AG04449 (cell line): ENCODE measurements at places on chromosomes 5 and 9.

GRCh38 chr9:103837940-103838339 is 256.2 kb upstream of the SMC2 start:
- DNase-seq, result no peak

DNA sequence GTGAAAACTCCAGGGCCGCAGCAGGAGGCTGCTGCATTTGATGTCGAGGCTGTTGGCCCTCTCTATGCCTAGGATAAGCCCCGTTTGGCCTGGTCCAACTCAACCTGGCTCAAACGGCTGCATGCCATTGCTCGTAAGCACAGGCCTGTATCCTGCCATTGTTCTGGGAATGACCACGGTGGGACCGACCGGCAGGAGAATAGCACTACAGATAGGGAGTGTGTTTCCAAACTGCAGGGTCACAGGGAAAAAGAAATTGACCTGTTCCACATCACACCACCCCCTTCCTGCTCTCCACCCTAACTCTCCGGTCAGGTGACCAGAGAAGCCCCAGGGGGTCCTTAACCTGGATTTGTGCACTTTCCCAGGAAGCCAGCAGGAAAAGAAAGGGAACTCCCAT is 278.7 kb upstream of the KLF4 start:
- DNase-seq, result no peak

- no peak for DNase-seq
Observed at GRCh38 chr9:129094387-129095169, 13.7 kb downstream of the DOLPP1 start.

- no peak for DNase-seq
Observed at GRCh38 chr5:158877706-158878105, 222.0 kb downstream of the EBF1 start.

DNA sequence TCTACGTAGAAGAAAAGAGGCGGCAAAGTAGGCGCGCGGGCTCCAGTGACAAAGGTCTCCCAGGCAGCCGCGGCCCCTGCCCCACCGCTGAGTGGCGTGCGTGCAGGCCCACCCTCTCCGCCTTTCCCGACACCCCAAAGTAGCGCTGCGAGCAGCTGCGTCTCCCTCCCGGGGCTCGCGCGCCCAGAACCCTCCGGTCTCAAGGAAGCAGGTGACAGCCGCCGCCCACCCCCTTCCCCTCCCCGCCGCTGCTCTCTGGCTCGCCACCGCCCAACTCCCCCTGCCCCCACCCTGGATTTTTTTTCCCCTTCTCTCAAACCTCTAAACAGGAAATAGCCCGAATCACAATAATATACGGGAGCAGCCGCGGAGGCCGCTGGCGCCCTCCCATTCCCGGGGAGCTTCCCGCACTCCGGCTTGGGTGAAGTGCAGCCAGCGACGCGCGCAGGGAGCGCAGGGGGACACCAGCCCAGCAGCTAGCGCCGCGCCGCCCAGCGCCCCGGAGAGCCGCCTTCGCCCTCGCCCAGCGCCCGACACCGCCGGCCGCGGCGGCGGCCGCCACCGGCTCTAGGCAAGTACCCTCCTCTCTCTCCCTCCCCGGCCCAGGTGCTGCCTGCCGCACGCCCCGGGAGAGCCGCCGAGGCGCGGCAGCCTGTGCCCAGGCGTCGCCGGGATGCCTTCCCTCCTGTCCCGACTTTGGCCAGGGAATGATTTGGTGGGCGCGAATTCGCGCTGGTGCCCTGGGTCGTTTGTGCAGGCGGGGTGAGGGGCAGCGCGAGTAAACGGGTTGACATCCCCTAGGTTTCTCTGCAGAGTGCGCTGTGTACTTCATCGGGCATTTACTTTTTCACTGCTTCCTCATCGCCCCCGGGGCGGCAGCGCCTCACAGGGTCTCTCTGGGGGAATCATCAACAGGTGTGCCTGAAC is 52.7 kb upstream of the TJP2 start:
- DNase-seq, result no peak

- DNase-seq, result no peak
Observed at GRCh38 chr5:27497491-27497890, 459.1 kb upstream of the CDH9 start.

- DNase-seq, result no peak
Observed at GRCh38 chr5:171433982-171434676, 14.7 kb downstream of the FGF18 start.

- DNase-seq, result no peak
Observed at GRCh38 chr9:113465599-113466140, 2.1 kb downstream of the RGS3 start.

DNA sequence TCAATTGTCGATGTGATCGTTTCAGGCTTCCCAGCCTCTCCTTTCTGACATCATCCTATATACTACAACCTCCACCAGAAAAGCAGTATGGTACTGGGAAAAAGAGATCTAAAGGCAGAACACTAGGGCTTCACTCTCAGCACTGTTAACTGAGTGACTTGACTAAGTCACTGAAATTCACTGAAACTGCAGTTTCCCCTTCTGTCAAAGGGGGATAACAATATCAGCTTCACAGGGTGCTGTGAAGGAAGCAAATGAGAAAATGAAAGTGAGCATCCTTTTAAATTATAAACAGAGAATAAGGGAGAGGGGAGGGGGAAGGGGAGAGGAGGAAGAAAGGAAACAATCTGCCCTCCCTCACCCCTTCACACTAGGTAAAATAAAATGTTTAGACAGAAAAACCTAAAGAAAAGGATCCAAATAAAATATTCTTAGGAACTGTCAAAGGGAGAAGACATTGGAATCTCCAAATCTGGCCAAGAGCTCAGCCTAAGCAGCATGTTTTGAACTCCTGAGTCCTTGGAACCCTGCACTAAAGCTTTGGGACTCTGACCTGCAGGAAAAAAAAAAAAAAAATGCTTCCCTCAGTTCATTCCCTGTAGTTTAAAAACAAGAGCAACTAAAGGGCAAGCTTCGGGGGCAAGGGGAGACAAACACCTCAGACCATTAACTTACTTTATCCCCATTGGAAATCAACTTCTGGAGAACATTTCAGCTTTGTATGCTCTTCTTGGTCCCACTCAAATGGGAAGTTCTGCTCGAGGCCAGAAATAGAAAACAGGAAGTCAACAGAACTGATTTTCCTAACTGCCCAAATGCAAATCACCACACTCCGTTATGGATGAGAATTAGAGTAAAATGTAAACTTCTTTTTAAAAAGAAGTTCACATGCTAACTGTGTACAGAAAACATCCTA is 178.3 kb downstream of the DEPDC1B start:
- no peak for DNase-seq

GRCh38 chr5:131297886-131298285 is 34.0 kb downstream of the CDC42SE2 start:
- no peak for DNase-seq

DNA sequence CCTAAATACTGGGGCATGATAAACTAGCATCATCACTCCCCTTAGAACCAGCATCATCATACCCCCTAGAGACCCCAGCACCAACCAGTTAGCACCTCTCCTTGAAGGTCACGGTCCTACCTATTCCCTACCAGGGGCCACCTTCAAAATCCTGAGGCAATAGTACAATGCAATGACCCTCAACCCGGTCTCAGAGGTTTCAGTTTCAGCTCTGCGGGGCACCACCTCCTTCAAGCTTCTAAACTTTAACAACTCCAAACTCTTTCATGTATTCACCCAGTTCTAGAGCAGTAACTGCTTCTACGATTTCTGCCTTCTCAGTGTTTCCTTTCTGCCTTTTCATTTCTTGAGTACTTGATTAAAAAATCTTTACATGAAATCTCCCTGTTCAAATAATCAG is 130.1 kb upstream of the EPB41L4A start:
- DNase-seq, result no peak

GRCh38 chr9:89311346-89312221 is 589 bp downstream of the CKS2 start:
- DNase-seq, result no peak

DNA sequence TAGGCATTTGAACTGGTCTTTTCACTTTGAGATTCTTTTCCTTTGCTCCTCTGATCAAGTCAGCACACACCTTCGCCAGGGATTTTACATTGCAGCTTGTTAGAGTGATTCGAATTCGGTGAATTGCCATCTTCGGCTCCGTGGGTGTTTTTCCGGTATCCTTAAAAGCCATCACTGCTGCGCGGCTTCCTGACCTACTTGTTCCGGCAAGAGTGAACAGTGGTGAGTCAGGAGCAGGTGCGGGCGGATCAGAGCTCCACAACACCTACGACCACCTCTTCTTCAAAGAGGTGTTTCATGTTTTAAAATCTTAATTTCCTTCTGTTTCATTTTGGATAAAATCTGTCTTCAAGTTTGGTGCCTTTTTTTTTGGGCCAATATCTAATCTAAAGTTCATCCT is 134.6 kb downstream of the TMC1 start:
- DNase-seq, result no peak

GRCh38 chr5:138159666-138160065 is 18.8 kb downstream of the BRD8 start:
- no peak for DNase-seq

- DNase-seq, result no peak
Observed at GRCh38 chr5:64229163-64229774, 63.6 kb downstream of the RNF180 start.

GRCh38 chr5:112552791-112553190 is 133.7 kb upstream of the EPB41L4A start:
- no peak for DNase-seq

DNA sequence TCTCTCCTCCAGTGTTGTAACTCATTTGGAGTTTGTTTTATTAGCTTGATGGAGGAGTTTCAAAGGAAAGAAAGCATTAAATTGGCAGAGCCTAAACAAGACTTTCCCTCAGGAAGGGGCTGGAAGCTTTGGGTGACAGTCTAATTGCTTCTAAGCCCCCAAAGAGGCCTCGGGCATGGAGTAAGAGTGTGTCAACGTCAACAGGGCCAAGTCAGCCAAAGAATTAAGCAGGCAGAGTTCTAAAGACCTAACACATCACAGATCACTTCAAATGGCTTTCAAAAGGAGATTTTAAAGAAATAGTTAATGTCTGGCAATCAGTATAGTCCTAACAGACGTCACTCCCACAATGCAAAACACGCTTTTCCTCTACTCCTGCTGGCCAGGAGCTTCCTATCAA is 234.5 kb downstream of the EFNA5 start:
- DNase-seq, result no peak

- DNase-seq, result no peak
Observed at GRCh38 chr5:133287500-133287899, 235.7 kb downstream of the HSPA4 start.

- no peak for DNase-seq
Observed at GRCh38 chr5:33688066-33688465, 203.7 kb downstream of the ADAMTS12 start.

GRCh38 chr9:118170032-118170955 is 466.1 kb downstream of the TLR4 start:
- DNase-seq, result no peak

DNA sequence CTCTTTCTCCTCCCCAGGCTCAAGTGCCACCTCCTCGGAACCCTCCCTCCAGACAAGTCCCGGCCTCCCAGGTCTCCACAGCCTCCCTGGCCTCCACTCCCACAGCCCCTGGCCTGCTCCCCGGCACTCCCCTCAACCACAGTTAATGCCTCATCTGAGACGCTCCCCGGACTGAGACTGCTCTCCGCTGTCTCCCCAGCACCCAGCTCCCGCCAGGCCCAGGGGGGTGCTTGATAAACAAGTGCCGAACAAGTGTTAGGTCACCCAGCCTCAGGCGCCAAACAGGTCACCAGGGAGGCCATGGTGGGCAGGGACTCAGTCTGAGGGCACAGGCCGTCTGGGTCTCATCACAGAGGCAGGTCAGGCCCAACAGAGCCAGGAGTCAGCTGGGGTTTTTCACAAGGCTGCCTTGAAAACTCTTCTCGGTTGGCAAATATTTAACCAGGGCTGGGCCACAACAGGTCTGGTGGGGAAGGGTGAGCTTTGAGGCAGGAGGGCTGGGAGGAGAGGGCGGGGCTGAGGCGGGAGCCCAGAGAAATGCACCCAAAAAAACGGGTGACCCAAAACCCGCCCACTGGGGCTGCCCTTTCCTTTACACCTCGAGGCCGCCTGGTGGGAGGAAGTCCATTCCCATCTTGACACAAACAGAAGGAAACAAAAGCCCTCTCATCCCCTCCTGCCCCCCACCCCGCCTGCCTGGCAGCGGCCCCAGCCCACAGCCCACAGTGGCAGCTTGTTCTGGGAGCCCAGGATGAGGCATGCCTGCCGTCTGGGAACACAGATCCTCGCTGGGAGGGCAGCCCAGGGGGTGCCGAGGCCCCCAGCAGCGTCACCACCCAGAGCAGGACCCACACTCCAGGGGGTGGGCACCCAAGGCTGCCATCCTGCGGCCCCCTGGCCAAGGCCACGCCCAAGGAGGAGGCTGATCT is 66.6 kb upstream of the STXBP1 start:
- no peak for DNase-seq

GRCh38 chr5:151239237-151239861 is 13.6 kb upstream of the GM2A start:
- DNase-seq, result no peak

GRCh38 chr5:21774801-21775200 is 1078.3 kb downstream of the CDH12 start:
- no peak for DNase-seq

- no peak for DNase-seq
Observed at GRCh38 chr5:14142827-14143545, at the start of gene TRIO. Gene TRIO, plus strand, starts transcription at chr5:14143342. Its CDS starts 384 bp downstream, at chr5:14143726.

DNA sequence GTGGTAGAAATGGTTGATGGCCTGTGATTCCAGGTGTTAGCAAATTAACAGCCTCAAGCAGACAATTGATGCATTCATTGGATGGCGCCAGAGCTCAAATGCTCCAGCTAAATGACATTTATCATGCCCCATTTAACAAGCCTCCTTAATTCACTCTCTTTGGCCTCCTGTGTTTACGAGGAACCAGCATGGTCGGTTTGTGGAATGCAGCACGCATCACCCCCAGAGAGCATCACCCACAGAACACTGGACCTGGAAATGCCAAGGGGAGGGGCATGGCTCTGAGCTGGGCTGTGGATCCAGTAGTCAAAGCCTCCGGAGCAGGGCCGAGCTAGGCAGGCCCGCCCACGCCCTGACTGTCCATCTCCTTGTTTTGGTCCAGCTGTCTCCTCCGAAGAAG is 434.0 kb downstream of the GADD45G start:
- no peak for DNase-seq

DNA sequence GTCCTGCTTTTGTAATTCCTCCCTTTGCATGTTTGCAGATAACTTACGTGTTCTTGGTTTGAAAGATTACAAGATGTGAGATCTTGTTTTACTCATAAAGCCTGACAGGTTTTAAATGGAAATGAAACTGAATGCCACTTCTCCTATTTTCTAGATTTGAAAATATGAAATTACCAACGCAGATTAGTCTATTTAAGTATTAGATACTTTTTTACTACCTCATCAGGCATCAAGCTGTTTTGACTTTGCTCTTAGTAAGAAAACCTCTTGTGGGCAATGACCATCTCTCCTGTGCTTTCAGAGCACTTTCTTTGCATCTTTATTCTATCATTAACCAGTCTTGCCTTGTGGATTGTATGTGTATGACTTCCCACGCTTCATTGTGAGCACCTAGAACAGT is 3.5 kb downstream of the DMXL1 start:
- DNase-seq, result no peak

- no peak for DNase-seq
Observed at GRCh38 chr5:177128551-177128981, 5.0 kb upstream of the NSD1 start.

DNA sequence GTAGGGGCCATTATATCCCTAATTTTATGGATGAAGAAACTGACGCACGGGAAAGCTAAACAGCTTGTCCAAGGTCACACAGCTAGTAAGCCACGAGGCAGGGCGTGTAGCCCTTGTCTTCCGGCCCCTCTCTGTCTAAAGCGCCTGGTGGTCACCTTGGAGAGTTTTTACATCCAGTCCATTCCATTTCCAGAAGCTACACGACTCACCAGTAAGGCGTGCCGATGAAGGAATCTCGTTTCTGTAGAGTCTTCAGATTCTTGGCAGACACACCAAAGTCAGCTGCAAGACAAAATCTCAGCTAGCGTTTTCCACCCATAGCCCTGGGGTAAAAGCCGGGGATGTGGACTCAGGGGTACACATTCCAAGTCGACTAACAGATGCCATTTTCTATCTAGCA is 80.5 kb downstream of the STK10 start:
- peak; percentile 79 for DNase-seq
